ENCODE measurements at places on chromosomes 3 and 15. TPM values are rescaled to one million over a fixed set of nuclear protein-coding genes. Genes with fewer than 3 reads are reported as not detected.

TGM5 gene
- total RNA-seq, result 5.6 TPM

CACNA2D2 gene
- total RNA-seq, result 0.11 TPM

SLC15A2 gene
- total RNA-seq, result 2.0 TPM

SLC24A5 gene
- total RNA-seq, result not detected

KNG1 gene
- 0.21 TPM for total RNA-seq

CAMKV gene
- total RNA-seq, result 0.16 TPM

MOBP gene
- total RNA-seq, result 0.08 TPM

GRCh38 chr3:102129760-102130608 is 280.7 kb downstream of the NFKBIZ start:
- H3K4me1 ChIP-seq, result no peaks in the 10 kb centered on the region
- no peaks in the 10 kb centered on the region for H3K27me3 ChIP-seq
- H3K36me3 ChIP-seq, result no peaks in the 10 kb centered on the region
- H3K27ac ChIP-seq, result no peak overlapping the region
- DNase-seq, result no peak
- no peak overlapping the region for H3K4me3 ChIP-seq

DNA sequence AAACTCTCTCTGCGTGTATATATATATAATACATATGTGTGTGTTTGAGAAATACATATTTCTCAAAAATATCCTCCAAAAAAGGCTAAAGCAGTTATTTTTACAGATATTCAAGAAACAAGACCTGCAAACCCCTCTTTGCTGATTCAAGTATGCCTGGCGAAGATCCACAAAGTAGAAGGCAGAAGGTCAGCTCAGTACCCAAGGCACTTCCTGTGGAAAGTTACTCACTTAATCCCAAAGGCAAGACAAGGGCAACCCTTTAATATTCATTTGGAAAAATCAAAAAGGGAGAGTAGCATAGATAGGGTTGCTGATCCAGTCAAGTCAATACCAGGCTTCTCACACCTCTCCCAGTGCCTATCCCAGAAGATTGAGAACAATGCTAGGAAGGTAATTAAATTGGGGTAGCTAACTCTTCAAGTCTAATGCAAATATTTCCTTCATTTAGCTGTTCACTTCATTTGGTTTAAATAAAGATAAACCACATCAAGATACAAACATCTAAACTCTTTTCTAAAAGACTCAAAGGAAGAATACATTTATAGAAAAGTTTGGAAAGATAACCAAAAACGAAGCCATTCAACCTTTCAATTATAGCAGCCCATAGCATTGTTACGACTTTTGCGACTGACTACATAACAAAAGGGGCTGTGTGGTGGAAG is 7.2 kb downstream of the COX17 start:
- peaks cover 6% of the 10 kb centered on the region for H3K4me1 ChIP-seq
- no peaks in the 10 kb centered on the region for H3K27me3 ChIP-seq
- H3K27ac ChIP-seq, result 0 out of 2 replicates have a peak overlapping the region, but pooled peaks have one; percentile 10
- DNase-seq, result no peak

DNA sequence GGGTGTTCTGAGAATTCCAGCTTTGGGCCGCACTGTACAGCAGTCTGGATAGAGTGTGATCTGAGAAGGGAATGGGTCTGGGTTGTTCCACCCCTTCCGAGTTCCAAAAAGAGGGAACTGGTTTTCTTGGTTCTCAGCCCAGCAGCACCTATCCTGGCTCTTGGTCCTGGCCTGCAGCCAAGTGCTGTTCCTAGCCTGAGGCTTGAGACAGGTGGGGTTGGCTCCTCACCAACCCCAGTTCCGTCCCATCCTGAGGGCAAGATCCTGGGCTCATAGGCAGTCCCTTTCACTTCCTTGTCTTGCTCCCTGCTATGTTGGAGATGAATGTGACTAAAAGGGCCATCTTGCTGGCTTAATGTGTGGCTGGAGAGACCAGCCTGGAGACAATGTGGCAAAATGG is 15.2 kb downstream of the IVD start:
- H3K27me3 ChIP-seq, result no peaks in the 10 kb centered on the region
- H3K27ac ChIP-seq, result no peak overlapping the region
- no peaks in the 10 kb centered on the region for H3K4me1 ChIP-seq
- peaks cover 5% of the 10 kb centered on the region for H3K36me3 ChIP-seq
- H3K4me3 ChIP-seq, result no peak overlapping the region

GRCh38 chr15:77305953-77306352 is 114.0 kb downstream of the PEAK1 start:
- no peaks in the 10 kb centered on the region for H3K36me3 ChIP-seq
- no peak overlapping the region for H3K4me3 ChIP-seq
- no peak for DNase-seq
- H3K4me1 ChIP-seq, result peaks cover 7% of the 10 kb centered on the region

DNA sequence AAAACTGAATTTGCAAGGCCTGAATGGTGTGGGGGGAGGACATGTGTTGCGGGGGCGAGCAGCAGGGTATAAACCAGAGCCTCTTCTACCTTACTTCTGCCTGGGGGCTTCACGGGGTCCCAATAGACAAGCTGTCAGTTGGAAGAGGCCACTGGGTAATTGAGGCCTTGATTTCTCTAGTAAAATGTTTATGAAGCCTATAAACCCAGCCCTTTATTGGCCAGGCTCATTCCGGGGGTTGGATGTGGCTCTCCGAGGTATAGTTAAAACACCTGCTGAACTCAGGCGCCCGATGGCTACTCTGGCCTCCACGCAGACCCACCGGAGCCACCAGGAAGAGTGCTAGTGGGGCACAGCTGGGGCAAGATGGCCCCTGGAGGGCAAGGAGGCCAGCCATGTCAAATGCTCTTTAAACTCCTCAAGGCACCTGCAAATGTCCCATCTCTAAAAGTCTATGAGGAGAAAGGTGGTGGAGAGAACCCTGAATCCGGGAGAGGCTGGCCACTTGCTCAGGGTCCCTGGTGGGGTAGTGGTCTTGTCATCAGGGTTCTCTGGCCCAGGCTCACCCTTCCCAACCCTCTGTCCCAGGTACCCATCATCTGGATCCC is 34.3 kb downstream of the IGDCC3 start:
- H3K27ac ChIP-seq, result no peak overlapping the region
- H3K36me3 ChIP-seq, result no peaks in the 10 kb centered on the region
- no peak for DNase-seq
- no peak overlapping the region for H3K4me3 ChIP-seq
- no peaks in the 10 kb centered on the region for H3K4me1 ChIP-seq
- peaks cover 4% of the 10 kb centered on the region for H3K27me3 ChIP-seq

GRCh38 chr15:67370206-67370954 is 115.8 kb downstream of the IQCH start:
- no peak for DNase-seq
- no peak overlapping the region for H3K4me3 ChIP-seq
- no peaks in the 10 kb centered on the region for H3K36me3 ChIP-seq
- H3K27me3 ChIP-seq, result no peaks in the 10 kb centered on the region

GRCh38 chr3:156161172-156161571 is 40.8 kb downstream of the KCNAB1 start:
- H3K36me3 ChIP-seq, result no peaks in the 10 kb centered on the region
- H3K4me1 ChIP-seq, result no peaks in the 10 kb centered on the region
- DNase-seq, result no peak
- H3K27ac ChIP-seq, result no peak overlapping the region
- H3K4me3 ChIP-seq, result no peak overlapping the region

DNA sequence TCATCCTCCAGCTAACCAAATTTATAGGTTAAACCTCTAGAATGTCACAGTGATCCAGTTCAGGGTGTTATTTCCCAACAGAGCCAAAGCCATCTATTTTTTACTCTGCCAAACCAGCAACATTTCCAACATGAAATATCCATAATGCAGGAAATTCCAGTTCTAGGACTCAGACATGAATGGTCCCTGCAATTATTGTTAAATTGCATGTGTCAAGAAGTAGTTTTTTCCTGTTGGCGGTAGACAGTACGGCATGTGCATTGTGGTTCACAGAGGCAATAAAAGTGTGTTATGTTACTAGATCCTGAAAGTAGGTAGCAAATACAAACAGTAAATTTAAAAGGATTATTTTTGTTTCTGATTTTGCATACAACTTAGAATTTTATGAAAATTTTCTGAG is 215.7 kb upstream of the THBS1 start:
- H3K27ac ChIP-seq, result no peak overlapping the region
- no peak for DNase-seq
- H3K4me1 ChIP-seq, result no peaks in the 10 kb centered on the region
- no peaks in the 10 kb centered on the region for H3K27me3 ChIP-seq
- no peak overlapping the region for H3K4me3 ChIP-seq
- H3K36me3 ChIP-seq, result no peaks in the 10 kb centered on the region

DNA sequence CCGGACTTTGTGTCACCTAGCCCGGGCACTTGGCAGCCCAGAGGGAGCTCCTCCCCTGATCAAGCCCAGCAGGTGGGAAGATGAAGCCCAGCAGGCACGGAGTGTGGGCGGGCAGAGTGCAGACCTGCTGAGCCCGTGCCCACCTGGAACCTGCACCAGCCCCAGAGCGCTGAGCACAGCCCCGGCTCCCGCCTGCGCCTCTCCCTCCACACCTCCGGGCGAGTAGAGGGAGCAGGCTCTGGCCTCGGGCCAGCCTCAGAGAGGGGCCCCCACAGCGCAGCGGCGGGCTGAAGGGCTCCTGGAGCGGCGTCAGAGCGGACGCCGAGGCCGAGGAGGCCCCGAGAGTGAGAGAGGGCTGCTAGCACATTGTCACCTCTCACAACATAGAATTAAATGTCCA is 257.7 kb downstream of the VGLL3 start:
- no peaks in the 10 kb centered on the region for H3K36me3 ChIP-seq
- H3K27ac ChIP-seq, result no peak overlapping the region
- H3K4me3 ChIP-seq, result no peak overlapping the region
- H3K4me1 ChIP-seq, result no peaks in the 10 kb centered on the region
- H3K27me3 ChIP-seq, result no peaks in the 10 kb centered on the region
- no peak for DNase-seq

- no peaks in the 10 kb centered on the region for H3K4me1 ChIP-seq
- H3K27ac ChIP-seq, result no peak overlapping the region
- no peaks in the 10 kb centered on the region for H3K27me3 ChIP-seq
- no peak for DNase-seq
Measured at GRCh38 chr3:11465744-11466616, 177.7 kb downstream of the VGLL4 start.

DNA sequence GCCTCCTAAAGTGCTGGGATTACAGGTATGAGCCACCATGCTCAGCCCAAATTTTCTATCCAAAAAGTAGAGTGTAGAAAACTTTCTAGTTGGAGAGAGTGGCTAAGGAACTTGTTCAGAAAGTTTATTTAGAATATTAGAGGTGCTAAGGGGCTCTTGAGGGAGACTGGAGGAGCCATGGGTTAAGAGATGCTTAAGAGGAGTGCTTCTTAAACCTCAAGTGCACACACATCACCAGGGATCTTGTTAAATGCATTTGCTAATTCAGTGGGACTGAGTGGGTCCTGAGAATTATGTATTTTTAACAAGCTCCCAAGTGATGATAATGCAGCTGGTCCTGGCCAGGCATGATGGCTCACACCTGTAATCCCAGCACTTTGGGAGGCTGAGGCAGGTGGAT is 29.7 kb upstream of the SLMAP start:
- no peak overlapping the region for H3K27ac ChIP-seq
- H3K4me3 ChIP-seq, result no peak overlapping the region
- H3K36me3 ChIP-seq, result no peaks in the 10 kb centered on the region
- DNase-seq, result no peak
- no peaks in the 10 kb centered on the region for H3K4me1 ChIP-seq

GRCh38 chr3:186831798-186832197 is 10.7 kb upstream of the ADIPOQ start:
- no peak overlapping the region for H3K27ac ChIP-seq
- H3K4me1 ChIP-seq, result no peaks in the 10 kb centered on the region
- H3K36me3 ChIP-seq, result no peaks in the 10 kb centered on the region
- H3K27me3 ChIP-seq, result peaks cover 16% of the 10 kb centered on the region
- H3K4me3 ChIP-seq, result no peak overlapping the region

GRCh38 chr3:13022348-13023234 is 50.6 kb downstream of the IQSEC1 start:
- H3K36me3 ChIP-seq, result no peaks in the 10 kb centered on the region
- peak overlapping the region; percentile 99 for H3K27ac ChIP-seq
- H3K4me1 ChIP-seq, result peaks cover 32% of the 10 kb centered on the region
- no peaks in the 10 kb centered on the region for H3K27me3 ChIP-seq
- H3K4me3 ChIP-seq, result peak overlapping the region; percentile 70
- no peak for DNase-seq

- no peaks in the 10 kb centered on the region for H3K27me3 ChIP-seq
- peaks cover 4% of the 10 kb centered on the region for H3K36me3 ChIP-seq
- H3K4me3 ChIP-seq, result peak overlapping the region; percentile 81
- peaks cover 13% of the 10 kb centered on the region for H3K4me1 ChIP-seq
- DNase-seq, result no peak
Measured at GRCh38 chr3:52532838-52533622, 627 bp downstream of the NT5DC2 start.

DNA sequence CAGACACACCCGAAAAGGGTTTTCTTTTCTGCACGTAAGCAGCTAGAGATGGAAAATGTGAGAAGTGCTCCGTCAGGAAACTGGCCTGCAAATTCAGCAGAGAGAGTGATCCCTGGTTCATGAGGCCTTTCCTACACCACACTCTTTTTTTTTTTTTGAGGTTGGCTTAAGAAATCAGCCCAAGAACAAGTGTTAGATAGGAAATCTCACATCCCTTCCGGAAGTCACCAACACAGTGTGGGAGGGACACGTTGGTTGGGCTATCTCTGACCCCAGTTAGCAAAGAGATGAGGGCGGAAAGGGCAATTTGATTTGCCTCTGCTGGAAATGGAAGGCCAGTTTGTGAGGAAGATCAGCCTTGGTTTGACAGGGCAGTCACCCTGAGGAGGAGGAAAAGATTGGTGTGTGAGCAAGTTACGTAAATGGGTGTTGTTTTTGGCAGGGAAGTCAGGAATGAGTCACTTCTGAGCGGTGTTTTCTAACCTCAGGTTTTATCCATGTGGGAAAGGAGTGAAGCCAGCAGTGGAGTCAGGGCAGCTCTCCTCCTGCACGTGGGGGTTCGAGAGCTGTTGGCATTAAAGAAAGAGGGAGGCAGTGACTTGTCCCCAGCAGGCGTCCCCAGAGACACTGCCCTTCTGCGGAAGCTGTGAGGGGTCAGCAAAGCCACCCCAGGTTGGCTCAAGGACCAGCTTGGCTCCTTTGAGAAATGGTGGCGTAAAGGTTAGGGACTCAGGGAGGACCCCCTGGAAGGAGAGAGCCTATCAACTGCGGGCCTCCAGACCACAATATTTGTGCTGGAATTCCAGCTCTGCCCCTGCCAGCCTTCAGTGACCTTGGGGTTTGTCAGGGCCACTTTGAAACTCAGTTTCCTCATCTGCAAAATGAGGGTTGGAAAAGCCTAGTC is 237.6 kb upstream of the BHLHE40 start:
- no peaks in the 10 kb centered on the region for H3K27me3 ChIP-seq
- DNase-seq, result no peak
- H3K4me1 ChIP-seq, result peaks cover 3% of the 10 kb centered on the region

DNA sequence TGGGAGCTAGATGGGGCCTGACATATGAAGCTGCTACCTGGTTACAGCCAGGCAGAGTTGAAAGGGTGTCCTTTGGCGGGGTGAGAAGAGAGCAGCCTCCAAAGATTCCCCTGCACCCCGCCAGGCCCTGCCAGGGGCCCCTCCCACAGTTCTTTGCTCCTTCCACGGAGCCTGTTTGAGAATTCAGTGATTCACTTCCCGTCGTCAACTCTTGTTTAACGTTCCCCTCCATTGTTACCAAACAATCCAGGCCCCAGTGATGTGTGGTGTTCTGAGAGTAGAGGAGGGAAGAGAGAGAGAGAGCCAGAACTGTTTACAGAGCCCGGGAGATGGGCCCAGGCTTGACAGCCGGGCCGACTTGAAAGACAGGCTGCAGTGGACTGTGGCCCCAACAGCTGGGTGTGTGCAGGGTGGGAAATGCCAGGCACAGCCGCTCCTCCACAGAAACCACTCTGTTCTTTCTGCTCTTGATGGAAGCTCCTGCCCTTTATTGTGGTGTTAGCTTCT is 81.5 kb downstream of the SMAD3 start:
- H3K4me1 ChIP-seq, result peaks cover 14% of the 10 kb centered on the region
- no peak overlapping the region for H3K4me3 ChIP-seq
- no peak overlapping the region for H3K27ac ChIP-seq
- H3K36me3 ChIP-seq, result no peaks in the 10 kb centered on the region
